Diencephalon (tissue), 1 donor: ENCODE measurements at places on chromosomes 4 and X. TPM values are rescaled to one million over a fixed set of nuclear protein-coding genes. Genes with fewer than 3 reads are reported as not detected.

The ZNF185 gene
- 3.7 TPM for total RNA-seq

The ERCC6L gene
- 1.4 TPM for total RNA-seq

The PUDP gene
- 7.6 TPM for total RNA-seq

The YY2 gene
- total RNA-seq, result 1.4 TPM

The GYPB gene
- 2.3 TPM for total RNA-seq

The TRO gene
- total RNA-seq, result 126 TPM

The TMPRSS11D gene
- not detected for total RNA-seq

The FGFBP2 gene
- total RNA-seq, result not detected

The SSX1 gene
- not detected for total RNA-seq

The GLUD2 gene
- total RNA-seq, result 3.2 TPM

The ITIH6 gene
- total RNA-seq, result not detected

The ERAS gene
- 0.92 TPM for total RNA-seq

The LSM6 gene
- 39.7 TPM for total RNA-seq

The TIMP1 gene
- 6.0 TPM for total RNA-seq

The MTTP gene
- total RNA-seq, result 3.9 TPM

The P2RY10 gene
- total RNA-seq, result not detected

The DGKK gene
- 6.2 TPM for total RNA-seq

The YIPF6 gene
- 33.2 TPM for total RNA-seq

The AADAT gene
- total RNA-seq, result 31.6 TPM

The BST1 gene
- total RNA-seq, result 1.2 TPM

The PRDM8 gene
- 5.3 TPM for total RNA-seq

The SOWAHD gene
- 0.69 TPM for total RNA-seq

The IGFBP7 gene
- total RNA-seq, result 59.1 TPM

The MAPK10 gene
- 217 TPM for total RNA-seq

The NMU gene
- 4.2 TPM for total RNA-seq

The ABCG2 gene
- total RNA-seq, result 24.7 TPM

The SHISA3 gene
- 2.1 TPM for total RNA-seq

The RBM47 gene
- total RNA-seq, result 3.5 TPM

The TLR6 gene
- 4.6 TPM for total RNA-seq

The MED14 gene
- total RNA-seq, result 25.6 TPM

The C4orf46 gene
- 22.4 TPM for total RNA-seq

The BTK gene
- 2.1 TPM for total RNA-seq

The MAP3K15 gene
- total RNA-seq, result 0.46 TPM

The TBC1D9 gene
- total RNA-seq, result 112 TPM

The LNX1 gene
- total RNA-seq, result 32.3 TPM

The INTS12 gene
- total RNA-seq, result 37.8 TPM

The CXCL6 gene
- total RNA-seq, result 0.69 TPM

The SERTM2 gene
- total RNA-seq, result 0.23 TPM

The CAPN6 gene
- total RNA-seq, result 0.23 TPM

The CEP135 gene
- 19.4 TPM for total RNA-seq

The CYSLTR1 gene
- total RNA-seq, result 1.6 TPM
